ENCODE measurements at places on chromosomes 12 and 14.
A peak's percentile ranks its signal among the peaks of the same experiment; 100 is the strongest.

DNA sequence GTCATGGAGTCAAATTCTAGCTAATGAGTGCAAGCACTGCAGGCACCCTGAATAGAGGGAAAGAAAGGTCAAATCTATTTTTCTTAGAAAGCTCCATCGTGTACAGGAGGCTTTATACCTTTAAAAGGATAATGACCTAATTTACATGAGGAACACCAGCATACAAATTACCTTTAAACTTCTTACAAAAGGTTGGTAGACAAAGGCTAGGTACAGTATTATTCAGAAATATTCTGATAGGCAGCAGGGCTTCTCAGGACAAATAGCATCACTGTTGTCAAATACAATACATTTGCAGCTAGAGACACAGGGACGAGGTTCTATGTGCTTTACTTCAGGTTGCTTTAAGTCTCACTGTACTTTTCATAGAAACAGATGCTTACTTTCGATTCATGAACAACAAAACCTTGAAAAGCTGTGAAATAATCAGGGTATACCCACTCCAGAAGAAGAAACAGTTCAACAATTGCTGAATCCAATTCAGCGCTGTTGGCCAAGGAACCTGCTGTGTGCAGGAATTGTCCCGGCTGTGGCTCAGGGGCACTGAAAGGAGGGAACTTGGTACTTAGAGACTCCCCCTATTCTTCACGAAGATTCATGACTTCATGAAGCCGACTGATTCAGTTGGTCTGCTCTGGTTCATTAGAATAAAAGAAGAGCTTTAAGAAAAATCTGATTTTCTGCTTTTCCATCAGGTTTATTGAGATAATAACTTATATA is 252.9 kb downstream of the PRKD1 start:
- no peak for DNase-seq

GRCh38 chr14:21087294-21088091 is 11.0 kb downstream of the ZNF219 start:
- DNase-seq = peak; percentile 93

- DNase-seq = no peak
Measured at GRCh38 chr14:101884934-101885576, 79.3 kb upstream of the DYNC1H1 start.

GRCh38 chr12:59425798-59426197 is 170.0 kb upstream of the SLC16A7 start:
- no peak for DNase-seq

- DNase-seq = no peak
Measured at GRCh38 chr14:32050878-32051277, 26.2 kb upstream of the ARHGAP5 start.

DNA sequence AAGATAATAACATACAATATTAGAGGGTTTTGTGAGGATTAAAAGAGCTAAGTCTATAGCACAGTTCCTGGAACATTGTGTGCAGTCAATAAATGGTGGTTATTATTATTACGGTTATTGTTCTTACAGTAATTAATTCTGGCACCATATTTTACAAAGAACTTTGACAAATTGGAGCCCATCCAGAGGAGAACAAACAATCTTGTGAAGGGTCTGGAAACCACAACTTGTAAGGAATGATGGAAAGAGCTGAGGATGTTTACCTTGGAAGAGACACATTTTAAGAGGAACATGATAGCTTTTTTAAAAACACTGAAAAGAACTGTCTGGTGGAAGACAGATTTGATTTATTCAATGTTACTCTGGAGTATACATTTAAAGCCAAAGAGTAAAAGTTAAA is 150.5 kb upstream of the KRR1 start:
- no peak for DNase-seq

GRCh38 chr14:35298351-35298750 is 6.2 kb downstream of the PSMA6 start:
- DNase-seq = no peak

GRCh38 chr12:132710043-132710404 is 618 bp upstream of the PGAM5 start:
- no peak for DNase-seq

GRCh38 chr14:87434680-87435079 is 558.3 kb downstream of the GALC start:
- DNase-seq = no peak

DNA sequence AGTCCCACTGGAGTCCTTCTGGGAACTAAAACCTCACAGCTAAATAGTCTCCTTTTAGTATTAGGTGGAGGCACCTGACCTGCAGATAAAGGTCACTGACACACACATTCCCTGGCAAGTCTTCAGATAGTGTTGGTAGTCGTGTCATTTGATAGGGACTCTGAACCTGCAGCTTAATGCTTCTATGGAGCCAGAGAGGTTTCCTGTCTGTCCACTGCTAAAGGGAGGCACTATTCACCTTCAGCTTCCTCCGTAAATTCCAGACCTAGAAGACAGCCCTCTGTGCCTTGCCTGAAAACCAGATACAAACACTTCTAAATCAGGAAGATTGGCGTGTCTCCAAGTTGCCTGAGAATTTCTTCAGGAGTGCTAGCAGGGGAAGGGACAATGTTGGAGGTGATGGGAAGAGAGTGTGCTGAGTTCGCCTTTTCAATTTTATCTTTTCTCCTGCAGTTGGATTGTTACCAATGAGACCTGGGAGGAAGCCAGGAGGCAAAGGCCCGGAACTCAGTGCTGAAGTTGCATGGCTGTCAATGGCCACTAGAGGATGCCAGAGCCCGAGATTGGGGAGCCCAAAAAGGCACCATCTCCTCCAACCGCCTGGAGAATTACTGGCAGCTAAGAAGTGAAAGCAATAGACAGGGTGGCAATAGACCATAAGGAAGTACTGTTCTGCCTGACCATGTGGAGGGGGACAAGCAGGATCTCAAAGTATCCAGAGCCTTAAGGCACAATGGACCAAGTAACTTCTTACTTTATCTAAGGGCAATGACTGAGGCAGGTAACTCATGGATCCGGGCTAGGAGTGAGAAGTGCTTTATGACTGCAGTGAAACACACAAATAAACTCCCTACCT is 81.6 kb upstream of the SCAF11 start:
- peak; percentile 51 for DNase-seq

GRCh38 chr12:72010356-72010755 is 71.7 kb downstream of the TPH2 start:
- no peak for DNase-seq

DNA sequence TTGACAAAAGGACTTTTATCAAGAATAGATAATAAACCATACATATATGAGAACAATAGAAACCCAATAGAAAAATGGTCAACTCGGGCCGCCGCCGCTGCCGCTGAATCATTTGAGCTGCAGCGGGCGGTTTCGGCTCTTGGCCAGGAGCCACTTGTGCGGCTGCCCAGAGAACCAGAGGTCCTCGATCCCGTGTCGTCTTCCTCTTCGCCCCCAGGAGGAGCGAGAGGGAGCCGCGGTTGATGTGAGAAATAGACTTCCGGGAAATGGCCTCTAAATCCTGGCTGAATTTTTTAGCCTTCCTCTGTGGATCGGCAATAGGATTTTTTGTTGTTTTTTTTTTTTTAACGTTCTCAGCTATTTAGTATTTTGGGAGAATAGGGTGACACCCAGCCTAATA is 44.8 kb downstream of the CPSF6 start:
- DNase-seq = peak; percentile 56

GRCh38 chr14:71355324-71356201 is 448.3 kb downstream of the PCNX1 start:
- peak; percentile 60 for DNase-seq

DNA sequence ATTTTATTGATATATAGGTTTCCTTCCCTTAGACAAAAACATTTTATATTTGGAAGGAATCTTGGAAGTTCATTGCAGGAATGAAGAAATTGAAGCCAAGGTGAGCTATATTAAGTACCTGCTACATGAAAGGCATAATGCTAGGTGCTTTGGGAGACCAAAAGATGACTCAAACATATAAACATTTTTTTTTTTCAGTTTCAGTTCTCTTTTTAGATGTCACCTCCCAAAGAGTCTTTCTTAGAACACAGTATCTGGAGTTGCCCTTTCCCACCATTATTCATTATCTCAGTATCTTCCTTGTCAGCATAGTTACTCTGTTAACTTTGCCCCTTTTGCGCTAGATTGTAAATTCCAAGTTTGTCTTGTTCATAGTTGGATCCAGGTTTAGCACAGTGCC is 1.1 kb downstream of the LIN52 start:
- no peak for DNase-seq

DNA sequence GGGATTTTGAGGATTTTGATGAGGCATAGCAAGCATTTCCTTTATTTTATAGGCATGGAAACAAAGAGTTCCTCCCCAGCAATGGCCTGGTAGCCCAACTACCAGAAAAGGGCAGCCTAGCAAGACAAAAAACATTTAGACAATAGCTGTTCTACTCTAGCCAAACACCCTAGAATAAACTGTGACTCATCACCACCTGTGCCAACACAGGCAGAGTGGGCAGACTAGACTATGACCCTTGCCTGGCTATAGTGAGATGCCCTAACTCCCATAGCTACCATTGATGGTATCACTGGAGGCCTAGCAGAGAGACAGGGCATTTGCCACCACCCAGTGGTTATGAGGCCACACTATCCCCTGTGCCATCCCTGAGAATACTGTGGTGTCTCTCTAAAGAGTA is 15.5 kb upstream of the CCER1 start:
- DNase-seq = no peak

GRCh38 chr12:46886541-46887041 is 60.8 kb upstream of the SLC38A4 start:
- no peak for DNase-seq

GRCh38 chr12:2624543-2625288 is 170.1 kb upstream of the FKBP4 start:
- DNase-seq = no peak

DNA sequence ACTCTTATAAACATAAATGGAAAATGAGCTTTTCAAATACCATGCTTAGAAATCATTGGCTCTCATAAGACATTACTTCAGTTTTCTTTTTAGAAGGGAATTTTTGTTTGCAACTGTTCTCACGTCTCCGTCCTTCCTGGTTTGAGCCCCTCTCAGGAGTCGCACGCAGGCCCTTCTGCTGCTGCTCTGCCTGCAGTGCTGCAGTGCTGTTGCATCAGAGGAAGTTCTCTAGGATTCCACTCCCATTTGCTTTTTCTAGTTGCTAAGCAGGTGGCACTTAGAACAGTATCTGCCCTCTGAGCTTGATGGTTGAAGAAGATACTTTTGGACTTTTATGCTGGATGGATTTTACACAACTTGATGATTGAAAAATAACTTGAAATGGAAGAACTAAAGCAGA is 70.8 kb downstream of the SCN8A start:
- DNase-seq = no peak

DNA sequence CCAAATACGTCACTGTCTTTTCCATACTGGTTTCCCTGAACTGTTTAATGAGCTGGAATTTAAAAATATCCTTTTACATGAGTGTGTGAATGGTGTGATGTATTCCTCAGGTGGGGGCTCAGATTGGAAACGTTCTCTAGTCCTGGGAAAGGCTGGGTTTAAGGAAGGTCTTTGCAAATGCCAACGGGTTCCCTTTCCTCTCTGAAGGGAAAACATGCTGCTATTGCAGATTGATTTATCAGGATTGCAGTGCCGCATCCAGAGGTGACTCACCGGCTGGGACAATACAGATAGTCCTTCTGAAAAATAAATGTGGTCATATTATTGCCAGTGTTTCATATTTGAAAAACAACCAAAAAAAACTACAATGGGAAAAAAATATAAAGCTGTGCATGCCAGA is 193.1 kb upstream of the FLRT2 start:
- DNase-seq = no peak

DNA sequence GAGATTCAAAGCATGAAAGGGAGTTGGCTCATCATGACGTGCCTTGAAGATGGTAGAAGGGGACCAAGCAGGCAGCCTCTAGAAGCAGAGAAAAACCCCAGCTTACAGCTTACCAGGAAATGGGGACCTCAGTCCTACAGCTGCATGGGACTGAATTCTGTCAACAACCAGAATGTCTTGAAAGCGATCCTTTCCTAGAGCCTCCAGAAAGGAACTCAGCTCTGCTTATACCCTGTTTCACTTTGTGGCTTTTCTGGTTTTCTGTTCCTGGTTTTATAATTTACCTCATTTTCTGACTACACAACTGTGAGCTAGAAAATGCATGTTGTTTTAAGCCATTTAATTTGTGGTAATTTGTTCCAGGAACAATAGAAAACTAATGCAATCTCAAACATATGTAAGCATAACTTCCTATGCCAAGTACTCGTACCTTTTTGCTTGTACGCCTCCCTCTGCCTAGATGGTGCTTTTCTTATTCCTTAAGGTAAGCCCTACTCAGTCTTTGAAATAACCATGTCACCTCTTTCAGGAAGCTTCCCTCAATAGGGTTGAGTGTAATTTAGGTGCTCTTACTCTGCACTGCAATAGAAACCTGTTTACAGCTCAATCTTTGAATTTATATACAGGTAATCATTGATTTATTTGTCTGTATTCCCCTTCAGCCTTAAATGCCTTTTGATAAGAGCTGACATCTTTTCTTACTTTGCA is 348.8 kb downstream of the TMEM117 start:
- DNase-seq = no peak

DNA sequence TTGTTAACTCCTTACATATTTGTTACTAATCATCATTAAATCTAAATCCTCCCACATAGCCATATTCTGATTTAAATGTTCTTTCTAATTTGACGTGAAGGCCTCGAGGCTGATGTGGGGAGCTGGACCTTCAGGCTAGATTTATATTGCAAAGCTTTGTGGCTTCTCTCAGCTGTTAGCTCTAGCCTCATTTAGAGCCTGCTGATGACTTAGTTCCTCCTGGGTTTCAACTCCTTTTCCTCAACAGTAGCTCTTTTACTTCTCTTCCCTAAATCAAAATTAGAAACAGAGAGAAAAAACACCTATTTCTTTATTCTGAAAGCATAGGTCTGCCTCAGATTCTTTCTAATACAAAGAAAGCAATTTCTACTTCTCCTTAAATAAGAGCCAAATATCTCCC is 477.5 kb upstream of the CCDC196 start:
- no peak for DNase-seq

All from fibroblast of the conjunctiva (primary cell).